ENCODE measurements at places on chromosomes 1 and 21.

DNA sequence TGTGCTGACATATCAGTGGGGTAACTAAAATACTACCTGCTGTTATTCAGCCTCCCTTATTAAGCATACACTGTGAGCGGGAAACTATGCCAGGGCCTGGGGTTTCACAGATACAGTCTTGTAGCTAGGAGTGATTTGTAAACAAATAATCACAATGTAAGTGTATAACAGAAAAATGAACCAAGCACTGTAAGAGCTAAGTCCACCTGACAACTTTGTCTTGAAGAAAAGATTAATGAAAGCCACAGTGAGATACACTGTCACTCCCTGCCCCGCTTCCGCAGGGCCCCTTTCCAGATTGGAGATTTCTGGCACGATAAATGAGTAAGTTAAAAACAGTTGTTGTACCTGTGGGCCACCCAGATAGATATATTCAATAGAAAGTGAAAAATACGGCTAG is 4.8 kb downstream of the RCAN3 start:
- no peak for DNase-seq

- DNase-seq: no peak
Observed at GRCh38 chr1:225613006-225613405, 39.9 kb downstream of the ENAH start.

- no peak for DNase-seq
Observed at GRCh38 chr1:219269171-219269570, 95.5 kb downstream of the LYPLAL1 start.

GRCh38 chr21:43740497-43741156 is 21.7 kb downstream of the PDXK start:
- DNase-seq: peak; percentile 38

All from posterior cingulate gyrus (tissue), 11 donors.